ENCODE measurements at places on chromosomes 5 and 9.

DNA sequence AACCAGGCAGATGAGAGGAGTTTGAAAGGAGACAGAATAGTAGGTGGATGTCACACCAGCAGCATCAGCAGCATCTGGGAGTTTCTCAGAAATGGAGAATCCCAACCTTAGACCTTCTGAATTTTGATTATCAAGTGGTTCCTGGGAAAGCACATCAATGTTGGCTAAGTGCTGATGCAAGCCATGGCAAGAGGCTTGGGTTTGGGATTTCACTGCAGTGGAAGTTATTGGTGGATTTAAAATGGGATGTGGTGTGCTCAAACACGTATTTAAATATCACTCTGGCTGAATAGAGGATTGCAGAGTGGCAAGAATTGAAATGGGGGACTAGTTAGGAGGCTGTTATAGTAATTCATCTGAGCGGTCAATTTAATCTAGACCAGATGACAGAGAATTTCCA is 387.8 kb upstream of the WWC1 start:
- H3K27me3 ChIP-seq: no peaks in the 10 kb centered on the region
- H3K36me3 ChIP-seq: peaks cover 2% of the 10 kb centered on the region
- no peak overlapping the region for H3K4me3 ChIP-seq
- no peaks in the 10 kb centered on the region for H3K4me1 ChIP-seq

- no peak overlapping the region for H3K27ac ChIP-seq
- no peak for DNase-seq
- H3K4me1 ChIP-seq: peaks cover 29% of the 10 kb centered on the region
- peaks cover 21% of the 10 kb centered on the region for H3K36me3 ChIP-seq
- no peaks in the 10 kb centered on the region for H3K27me3 ChIP-seq
Observed at GRCh38 chr5:154055201-154055600, 16.4 kb downstream of the MFAP3 start.

DNA sequence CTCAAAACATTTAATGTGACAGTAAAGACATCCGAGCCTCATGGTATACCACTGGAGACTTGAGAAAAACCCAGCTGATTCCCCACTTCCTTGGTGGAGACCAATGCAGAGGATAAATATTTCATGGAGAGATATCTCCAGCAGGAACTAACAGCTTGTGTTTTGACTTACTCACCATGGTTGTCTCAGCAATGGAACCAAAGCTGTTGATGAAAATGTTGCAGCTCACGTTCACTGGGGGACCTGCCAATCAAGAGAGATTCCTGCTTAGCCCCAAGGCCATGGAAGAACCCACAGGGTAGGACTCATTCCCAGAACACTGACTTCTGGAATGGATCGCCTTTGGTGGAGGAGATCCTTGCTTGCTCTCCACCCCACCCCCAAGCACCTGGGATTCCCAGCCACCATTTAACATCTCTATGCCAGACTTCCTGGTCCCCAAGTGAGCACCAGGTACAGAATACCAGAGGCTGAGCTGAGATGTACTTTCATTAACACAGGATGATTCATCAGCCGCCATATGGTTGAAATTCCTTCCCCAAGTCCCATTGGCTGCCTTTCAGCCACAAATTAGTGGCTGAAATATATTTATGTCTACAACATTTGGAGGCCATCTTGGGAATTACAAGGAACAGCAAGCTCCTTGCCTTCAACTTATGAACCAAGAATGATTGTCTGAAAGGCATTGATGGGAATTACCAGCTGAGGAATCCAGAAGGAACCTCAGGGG is 37.9 kb downstream of the GLRA1 start:
- no peak overlapping the region for H3K27ac ChIP-seq
- no peak for DNase-seq
- peaks cover 2% of the 10 kb centered on the region for H3K27me3 ChIP-seq

DNA sequence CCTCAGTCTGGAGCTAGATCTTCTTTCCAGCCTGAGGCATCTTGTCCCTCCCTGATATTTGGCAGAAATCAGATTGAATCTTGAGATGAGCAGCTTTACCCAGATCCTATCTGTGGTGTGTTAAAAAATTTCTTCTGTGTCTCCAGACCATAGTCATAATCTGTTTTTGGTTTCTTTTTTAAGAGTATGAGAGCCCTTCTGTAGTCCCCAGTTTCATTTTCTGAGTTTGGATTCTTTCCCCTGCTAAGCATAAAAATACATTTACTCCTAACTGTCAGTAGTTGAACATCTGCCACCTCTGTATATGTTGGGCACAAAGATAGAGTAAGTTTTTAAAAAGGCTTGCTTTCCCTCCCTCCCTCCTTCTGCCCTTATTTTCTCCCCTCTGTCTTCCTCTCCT is 137.7 kb downstream of the CNTLN start:
- DNase-seq: no peak
- H3K36me3 ChIP-seq: peaks cover 2% of the 10 kb centered on the region
- no peaks in the 10 kb centered on the region for H3K27me3 ChIP-seq
- H3K27ac ChIP-seq: no peak overlapping the region

GRCh38 chr5:75566710-75567309 is 44.4 kb upstream of the ANKDD1B start:
- H3K4me3 ChIP-seq: peak overlapping the region; percentile 61
- H3K36me3 ChIP-seq: peaks cover 29% of the 10 kb centered on the region
- H3K4me1 ChIP-seq: peaks cover 30% of the 10 kb centered on the region
- H3K27me3 ChIP-seq: no peaks in the 10 kb centered on the region

DNA sequence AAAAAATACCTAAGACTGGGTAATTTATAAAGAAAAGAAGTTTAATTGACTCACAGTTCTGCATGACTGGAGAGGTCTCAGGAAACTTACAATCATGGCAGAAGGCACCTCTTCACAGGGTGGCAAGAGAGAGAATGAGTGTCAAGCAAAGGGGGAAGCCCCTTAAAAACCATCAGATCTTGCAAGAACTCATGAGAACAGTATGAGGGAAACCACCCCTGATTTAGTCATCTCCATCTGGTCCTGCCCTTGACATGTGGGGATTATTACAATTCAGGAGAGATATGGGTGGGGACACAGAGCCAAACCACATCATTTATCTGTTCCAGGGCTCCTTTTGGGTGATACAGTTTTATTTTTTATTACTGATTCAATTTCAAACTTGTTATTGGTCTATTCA is 23.2 kb upstream of the ADAMTS16 start:
- no peak for DNase-seq
- no peaks in the 10 kb centered on the region for H3K4me1 ChIP-seq
- H3K27me3 ChIP-seq: peaks cover 4% of the 10 kb centered on the region
- no peak overlapping the region for H3K4me3 ChIP-seq

DNA sequence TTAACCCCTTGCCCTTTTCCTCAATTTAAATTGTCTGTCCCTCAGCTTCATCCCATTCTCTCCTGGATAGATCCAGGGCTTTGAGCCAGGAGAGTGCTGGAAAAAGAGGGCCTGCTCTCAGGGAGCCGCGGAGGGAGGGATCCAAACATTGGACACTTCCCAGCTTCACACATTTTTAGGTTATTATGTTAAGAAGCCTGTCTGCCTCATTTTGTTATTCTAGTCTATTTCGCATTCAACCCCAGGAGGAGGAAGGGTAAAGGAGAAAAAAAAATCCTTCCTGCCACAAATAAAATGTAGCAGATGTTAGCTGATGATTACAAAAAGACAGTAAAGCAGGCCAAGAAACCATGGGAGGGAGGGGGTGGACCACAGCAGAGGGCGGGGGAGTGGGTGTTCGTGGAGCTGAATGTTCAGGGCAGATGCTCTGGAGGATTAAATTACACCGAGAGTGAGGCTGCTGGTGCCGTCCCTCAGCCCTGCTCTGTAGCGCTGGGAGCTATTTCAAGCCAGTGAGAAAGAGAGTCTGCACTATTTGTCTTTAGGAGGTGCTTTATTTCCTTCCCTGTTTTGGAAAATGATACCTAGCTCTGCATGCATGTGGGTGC is 60.6 kb upstream of the ZFR start:
- no peak overlapping the region for H3K4me3 ChIP-seq
- peaks cover 13% of the 10 kb centered on the region for H3K4me1 ChIP-seq
- H3K27ac ChIP-seq: no peak overlapping the region
- no peaks in the 10 kb centered on the region for H3K36me3 ChIP-seq
- no peak for DNase-seq
- peaks cover 10% of the 10 kb centered on the region for H3K27me3 ChIP-seq

GRCh38 chr5:80275347-80275746 is 19.5 kb upstream of the SERINC5 start:
- peaks cover 1% of the 10 kb centered on the region for H3K4me1 ChIP-seq
- H3K27me3 ChIP-seq: peaks cover 6% of the 10 kb centered on the region
- no peak for DNase-seq
- no peaks in the 10 kb centered on the region for H3K36me3 ChIP-seq
- no peak overlapping the region for H3K4me3 ChIP-seq

- H3K4me1 ChIP-seq: no peaks in the 10 kb centered on the region
- H3K36me3 ChIP-seq: no peaks in the 10 kb centered on the region
- H3K27me3 ChIP-seq: peaks cover 14% of the 10 kb centered on the region
- no peak overlapping the region for H3K4me3 ChIP-seq
- H3K27ac ChIP-seq: no peak overlapping the region
- no peak for DNase-seq
Observed at GRCh38 chr9:85430659-85431338, 311.0 kb downstream of the AGTPBP1 start.

DNA sequence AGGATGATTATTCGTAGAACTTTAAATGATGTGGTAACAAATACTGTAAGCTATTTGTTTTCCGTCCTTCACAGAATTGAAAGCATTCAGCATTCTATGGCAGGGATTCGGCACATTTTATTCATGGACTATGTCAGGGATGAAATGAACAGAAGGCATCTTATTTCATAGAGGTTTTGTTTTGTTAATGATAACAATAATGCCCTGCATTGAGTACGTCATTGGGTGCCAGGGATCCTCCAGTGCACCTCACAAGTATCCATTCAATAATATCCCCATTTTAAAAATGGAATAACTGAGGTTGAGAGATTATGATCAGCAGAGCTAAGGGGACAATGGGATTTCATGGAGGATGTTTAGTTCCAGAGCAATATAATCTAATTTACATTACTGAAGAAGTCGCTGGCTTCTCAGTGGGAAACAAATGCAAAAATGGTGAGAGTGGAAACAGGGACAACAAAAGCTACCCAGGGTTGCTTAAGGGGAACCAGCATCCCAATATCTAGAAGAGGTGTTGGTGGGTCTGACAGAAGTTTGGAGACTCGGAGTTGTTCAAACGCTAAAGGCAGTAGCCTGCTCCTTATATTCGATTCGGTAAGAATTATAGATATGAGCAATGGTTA is 985.7 kb upstream of the WWC1 start:
- H3K27me3 ChIP-seq: no peaks in the 10 kb centered on the region
- no peak overlapping the region for H3K27ac ChIP-seq
- no peak overlapping the region for H3K4me3 ChIP-seq
- DNase-seq: no peak
- H3K4me1 ChIP-seq: no peaks in the 10 kb centered on the region
